ENCODE measurements at places on chromosomes 3 and 15.

DNA sequence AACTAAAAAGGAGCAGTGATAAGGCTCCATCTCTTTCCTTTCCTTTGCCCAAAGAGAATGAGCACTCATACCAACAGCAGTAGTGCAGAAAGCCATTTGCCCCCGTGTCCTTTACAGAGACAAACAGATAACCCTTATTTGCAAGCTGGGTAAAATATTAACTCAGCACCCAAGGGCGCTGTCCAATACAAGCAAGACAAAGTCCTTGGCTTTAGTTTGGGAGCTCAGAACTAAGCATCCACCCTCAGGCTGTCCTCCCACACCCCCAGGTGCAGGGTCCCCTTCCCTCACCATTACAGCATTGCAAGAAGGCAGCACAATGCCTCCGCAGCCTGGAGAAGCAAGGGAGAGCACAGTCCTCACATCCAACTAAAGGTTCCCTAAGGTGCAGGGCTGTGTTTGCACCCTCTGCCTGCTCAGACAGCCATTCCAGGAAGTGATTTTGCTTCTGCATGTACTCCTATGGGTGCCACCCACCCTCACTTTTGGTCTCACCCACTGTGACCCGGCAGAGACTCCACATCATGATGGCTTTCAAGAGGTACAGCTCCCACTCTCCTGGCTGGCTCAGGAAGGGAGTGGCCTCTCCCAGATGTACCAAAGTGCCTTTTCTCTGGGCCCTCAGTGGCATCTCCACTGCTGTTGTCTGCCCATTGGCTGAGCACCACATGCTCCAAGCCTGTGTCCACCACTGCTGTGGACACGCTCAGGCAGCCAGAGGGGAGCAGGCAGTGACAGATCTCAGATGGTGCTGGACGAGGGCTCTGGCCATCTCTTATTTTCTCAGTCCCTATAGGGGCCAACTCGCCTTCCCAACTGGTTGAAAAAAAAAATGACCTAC, 34.1 kb upstream of the HES1 start:
- DNase-seq: no peak

DNA sequence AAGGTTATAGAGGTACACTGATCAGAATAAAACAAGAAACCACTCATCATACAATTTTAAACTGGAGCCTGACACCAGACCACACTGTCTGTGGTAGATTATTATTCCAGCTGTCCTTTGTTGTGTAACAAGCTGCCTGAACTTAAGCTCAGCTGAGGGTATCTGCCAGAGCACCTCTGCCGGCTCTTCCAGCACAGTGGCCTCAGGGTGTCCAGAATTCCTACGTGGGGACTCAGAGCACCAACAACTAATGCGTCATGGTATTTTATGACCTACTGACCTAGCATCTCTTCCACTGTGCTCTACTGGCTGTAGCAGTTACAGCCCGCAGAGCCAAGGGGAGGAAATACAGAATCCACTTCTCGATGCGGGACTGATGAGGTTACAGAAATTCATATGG, 15.6 kb upstream of the RAF1 start:
- DNase-seq: no peak

GRCh38 chr15:94306700-94307650, 75.6 kb downstream of the MCTP2 start:
- DNase-seq: no peak

DNA sequence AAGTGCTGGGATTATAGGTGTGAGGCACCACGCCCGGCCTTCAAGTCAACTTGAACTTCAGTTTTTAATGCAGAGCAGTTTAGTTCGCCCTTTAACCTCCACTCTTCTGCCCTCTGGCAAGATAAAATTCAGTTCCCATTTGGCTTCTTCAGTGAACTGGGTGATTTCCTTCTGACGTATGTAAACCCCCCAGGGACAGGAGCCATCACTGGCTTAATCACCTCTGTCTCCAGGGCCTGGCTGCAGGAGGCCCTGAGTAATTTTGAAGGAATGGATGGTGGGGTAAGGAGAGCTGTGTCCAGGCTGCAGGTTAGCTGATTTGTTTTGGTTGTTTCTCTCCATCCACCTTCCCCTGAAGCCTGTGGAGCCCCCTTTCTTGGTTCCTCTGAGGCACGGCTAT, 11.9 kb downstream of the MCM2 start:
- DNase-seq: no peak

- DNase-seq: peak; percentile 47
Observed at GRCh38 chr3:15345066-15345607, 12.8 kb upstream of the SH3BP5 start.

DNA sequence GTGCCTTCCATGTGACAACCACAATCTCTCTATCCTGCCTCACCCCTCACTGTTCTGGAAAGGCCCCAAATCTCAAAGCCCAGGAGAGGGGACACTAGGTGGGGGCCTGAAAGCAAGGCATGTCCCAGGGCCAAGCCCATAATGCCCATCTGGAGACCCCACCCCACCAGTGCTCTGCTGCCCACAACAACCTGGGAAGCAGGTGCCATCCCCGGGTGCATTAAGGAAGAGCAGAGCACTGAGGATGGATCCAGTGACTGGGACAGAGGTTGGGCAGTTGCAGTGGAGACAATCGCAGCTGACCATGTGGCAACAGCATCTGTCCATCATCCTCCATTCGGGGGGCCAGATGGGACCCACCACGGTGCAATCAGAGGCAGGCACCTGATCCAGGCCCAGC, 106.2 kb upstream of the PRR20G start:
- DNase-seq: no peak

- no peak for DNase-seq
Observed at GRCh38 chr3:15214758-15215157, 8.7 kb downstream of the CAPN7 start.

DNA sequence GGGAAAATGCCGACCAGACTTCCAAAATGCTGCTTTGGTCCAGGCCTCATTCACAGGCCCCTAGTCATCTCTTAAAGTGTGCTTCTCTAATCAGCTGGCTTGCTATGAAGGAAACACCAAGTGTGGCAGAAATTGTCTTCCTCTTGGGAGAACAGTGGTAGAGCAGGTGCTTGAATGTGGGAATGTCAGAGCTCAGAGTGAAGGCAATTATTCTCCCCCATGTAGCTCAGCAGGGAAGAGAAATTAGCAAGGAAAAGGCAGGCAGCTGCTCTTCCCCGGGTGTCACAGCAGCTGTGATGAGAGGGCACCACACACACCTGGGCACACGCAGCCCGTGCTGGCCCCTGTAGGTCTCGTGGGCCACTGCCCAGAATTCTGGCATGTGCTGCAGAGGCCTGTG, 358.5 kb downstream of the WDR72 start:
- DNase-seq: no peak

GRCh38 chr3:183437666-183438564, 9.5 kb upstream of the MCF2L2 start:
- no peak for DNase-seq

DNA sequence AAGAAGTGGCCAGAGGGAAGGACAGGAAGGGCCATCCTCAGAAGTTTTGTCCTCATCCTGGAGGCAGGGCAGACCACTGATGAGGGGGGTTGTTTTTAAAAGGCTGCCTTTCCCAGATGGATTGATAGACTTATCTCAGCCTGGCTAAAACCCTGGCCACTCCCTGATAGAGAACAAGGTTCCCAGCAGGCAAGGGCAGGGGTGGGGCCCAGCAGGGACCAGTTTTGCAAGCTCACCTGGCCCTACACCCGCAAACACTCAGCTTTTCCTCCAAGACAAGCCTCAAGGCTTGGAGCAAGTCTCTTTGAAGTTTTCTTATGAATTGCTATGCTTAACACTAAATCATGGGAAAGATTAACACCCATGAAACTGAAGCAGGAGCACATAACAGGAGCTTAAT, 9.1 kb downstream of the LIPC start:
- no peak for DNase-seq

DNA sequence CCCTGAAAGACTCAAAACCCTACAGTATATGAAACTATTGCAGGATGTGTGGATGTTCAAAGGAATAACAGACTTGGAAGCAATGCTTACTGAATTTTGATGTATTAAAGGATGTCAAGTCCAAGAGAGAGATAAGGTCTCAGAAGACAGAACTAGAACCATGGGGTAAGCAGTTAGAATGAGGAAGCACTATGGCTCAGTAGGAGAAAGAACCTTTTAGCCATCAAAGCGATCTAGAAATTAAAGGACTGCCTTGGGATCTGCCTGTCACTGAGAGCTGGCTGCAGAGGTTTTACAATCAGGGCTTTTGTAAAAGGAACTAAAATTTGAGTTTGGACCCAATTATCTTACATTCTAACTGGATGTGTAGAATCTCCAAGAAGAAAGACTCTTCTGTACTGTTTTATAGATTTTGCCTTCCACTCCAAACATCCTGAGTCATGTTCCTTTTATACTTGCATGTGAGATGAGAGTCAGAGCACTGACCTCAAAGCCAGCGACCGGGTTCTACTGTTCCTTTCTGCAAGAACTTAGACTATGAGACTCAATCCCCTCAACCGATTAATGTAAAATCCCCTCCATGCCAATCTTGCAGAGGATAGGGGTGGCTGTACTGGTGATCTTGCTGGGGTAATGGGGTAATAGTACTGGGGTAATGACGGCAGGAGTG, 412.3 kb upstream of the TPRG1 start:
- DNase-seq: no peak

GRCh38 chr15:58608129-58608590, 141.3 kb downstream of the ADAM10 start:
- DNase-seq: no peak

DNA sequence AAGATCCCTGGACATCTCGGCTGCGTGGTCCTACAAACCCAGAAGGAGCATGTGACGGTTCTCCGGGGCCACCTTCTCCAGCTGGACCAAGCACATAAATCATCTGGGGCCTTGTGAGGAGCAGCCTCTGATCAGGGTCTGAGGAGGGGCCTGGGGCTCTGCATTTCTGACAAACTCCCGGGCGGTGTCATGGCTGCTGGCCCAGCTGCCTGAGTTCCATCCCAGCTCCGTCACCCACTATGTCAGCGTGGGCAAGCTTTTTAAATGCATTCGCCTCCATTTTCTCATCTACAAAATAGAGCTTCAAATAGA, 126.3 kb upstream of the MEF2A start:
- DNase-seq: no peak

GRCh38 chr15:63156755-63157117, 541 bp downstream of the RPS27L start:
- no peak for DNase-seq

DNA sequence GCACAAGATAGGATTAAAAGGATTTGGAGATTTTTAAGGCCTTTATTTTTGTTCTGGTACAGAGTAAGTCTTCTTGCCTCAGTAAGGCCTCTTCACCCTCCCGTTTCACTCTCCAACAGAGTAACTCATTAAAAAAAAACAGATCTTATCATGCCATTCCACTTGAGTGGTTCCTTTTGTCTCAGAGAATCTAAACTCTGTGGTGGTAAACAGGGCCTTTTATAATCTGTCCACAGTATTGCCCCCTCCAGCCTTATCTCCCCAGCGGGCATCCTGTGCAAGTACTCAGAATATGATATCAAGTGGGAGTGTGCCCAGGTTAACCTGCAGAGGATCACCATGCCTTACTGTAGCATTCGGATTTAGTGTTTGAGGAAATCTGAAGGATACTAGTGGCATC, 20.3 kb upstream of the ATOSA start:
- no peak for DNase-seq

GRCh38 chr3:112381673-112382542, 49.0 kb downstream of the CD200 start:
- DNase-seq: no peak

DNA sequence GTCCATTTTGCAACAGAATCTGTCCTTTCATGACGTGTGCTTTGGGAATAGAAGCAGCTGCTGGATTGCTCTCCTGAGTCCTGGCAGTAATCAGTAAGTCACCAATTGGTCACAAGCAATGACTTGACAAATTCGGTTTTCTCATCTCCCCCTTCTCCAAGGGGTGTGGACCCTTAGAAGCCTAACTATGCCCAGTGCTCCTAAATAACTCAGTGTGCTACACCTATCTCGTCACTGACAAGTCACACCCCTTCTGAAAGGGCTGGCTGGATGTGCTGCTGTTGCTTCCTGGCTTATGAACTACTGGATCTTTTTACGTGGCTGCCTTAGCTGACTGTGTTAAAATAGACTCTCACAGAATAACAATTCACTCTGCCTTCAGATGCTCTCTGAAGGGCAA, 1351.5 kb downstream of the ZPLD1 start:
- DNase-seq: no peak

- no peak for DNase-seq
Observed at GRCh38 chr3:117118604-117119003, 409.0 kb downstream of the TUSC7 start.

- no peak for DNase-seq
Observed at GRCh38 chr3:59081071-59081470, 31.2 kb upstream of the CFAP20DC start.

- DNase-seq: peak; percentile 68
Observed at GRCh38 chr3:9809615-9810432, at the start of gene TTLL3. Gene TTLL3, plus strand, starts transcription at chr3:9810262. Its CDS starts 400 bp downstream, at chr3:9810662.

DNA sequence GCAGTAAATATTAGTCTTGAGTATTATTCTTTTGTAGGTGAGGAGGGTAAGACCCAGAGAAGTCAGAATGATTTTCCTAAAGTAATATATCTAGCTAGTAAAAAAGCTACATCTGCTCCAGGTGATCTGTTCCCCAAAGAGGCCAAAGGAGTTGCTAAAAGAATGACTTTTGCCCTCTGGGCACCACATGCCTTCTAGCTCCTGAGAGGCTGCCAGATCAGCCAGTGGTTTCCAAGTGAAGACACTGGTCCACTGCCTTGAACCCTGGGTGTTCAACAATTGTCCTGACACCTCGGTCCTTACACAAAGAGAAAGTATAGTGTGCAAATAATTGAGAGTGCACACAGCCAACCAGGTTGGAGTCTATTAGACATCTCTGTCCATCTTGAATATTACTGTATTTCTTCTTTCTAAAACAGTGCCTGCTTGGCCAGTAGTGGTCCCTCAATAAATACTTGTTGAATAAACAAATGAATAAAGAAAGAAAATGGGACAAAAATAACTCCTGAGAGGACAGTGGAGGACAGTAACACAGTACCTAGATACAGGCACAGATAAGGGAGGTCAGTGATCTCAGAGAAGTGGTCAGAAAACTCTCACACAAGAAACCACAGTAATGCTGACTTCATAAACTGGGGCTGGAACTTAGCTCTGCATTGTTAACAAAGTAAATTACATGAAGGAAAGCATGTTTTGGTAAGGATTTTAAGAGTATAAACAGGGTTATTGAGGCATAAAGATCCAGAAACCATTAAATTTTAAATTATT, 56.6 kb upstream of the CSTA start:
- no peak for DNase-seq

GRCh38 chr15:74156678-74157411, 16.7 kb upstream of the ISLR start:
- DNase-seq: no peak

- DNase-seq: no peak
Observed at GRCh38 chr15:68177742-68178141, 27.4 kb downstream of the CALML4 start.
